ENCODE measurements at places on chromosomes 12 and 14. TPM values are rescaled to one million over a fixed set of nuclear protein-coding genes. Genes with fewer than 3 reads are reported as not detected.

DNA sequence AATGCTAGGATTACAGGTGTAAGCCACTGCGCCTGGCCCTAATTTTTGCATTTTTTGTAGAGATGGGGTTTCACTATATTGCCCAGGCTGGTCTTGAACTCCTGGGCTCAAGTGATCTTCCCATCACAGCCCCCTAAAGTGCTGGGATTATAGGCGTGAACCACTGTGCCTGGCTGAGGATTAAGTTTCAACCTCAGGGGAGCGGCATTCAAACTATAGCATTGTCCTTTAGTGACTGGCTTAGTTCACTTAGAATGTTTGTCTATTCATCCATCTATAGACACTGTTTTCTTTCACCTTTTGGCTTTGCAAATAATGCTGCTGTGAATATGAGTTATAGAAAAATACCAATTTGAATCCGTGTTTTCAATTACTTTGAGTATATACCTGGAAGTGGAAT, 25.2 kb downstream of the PTPN11 start:
- no peaks in the 10 kb centered on the region for H3K27me3 ChIP-seq
- DNase-seq: no peak
- no peak overlapping the region for H3K4me3 ChIP-seq
- H3K27ac ChIP-seq: no peak overlapping the region
- peaks cover 6% of the 10 kb centered on the region for H3K36me3 ChIP-seq

BAZ1A gene
- total RNA-seq: 36.5 TPM

NEUROD4 gene
- total RNA-seq: not detected

CMA1 gene
- not detected for total RNA-seq

DNA sequence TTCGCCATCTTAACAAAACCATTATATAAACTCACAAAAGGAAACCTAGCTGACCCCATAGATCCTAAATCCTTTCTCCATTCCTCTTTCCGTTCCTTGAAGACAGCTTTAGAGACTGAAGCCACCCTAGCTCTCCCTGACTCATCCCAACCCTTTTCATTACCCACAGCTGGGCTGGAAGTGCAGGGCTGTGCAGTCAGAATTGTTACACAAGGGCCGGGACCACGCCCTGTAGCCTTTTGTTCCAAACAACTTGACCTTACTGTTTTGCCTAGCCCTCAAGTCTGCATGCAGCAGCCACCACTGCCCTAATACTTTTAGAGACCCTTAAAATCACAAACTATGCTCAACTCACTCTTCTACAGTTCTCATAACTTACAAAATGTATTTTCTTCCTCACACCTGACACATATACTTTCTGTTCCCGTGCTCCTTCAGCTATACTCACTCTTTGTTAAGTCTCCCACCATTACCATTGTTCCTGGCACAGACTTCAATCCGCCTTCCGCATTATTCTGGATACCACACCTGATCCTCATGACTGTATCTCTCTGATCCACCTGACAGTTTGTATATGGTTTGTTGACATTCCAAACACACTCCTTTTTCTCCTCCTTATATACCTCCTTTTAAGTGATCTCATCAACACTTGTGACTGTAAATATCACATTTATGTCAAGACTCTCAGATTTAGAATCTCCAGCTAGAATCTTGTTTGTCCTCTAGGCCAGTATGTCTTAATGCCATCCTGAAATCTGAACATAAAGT, 208.7 kb downstream of the KITLG start:
- H3K27ac ChIP-seq: no peak overlapping the region
- H3K27me3 ChIP-seq: no peaks in the 10 kb centered on the region
- H3K36me3 ChIP-seq: no peaks in the 10 kb centered on the region
- H3K4me1 ChIP-seq: no peaks in the 10 kb centered on the region
- no peak overlapping the region for H3K4me3 ChIP-seq

SRGAP1 gene
- 15.2 TPM for total RNA-seq

- no peaks in the 10 kb centered on the region for H3K4me1 ChIP-seq
- H3K27ac ChIP-seq: no peak overlapping the region
- H3K27me3 ChIP-seq: no peaks in the 10 kb centered on the region
- no peaks in the 10 kb centered on the region for H3K36me3 ChIP-seq
Observed at GRCh38 chr12:102300824-102301461, 103.3 kb upstream of the PMCH start.

DNA sequence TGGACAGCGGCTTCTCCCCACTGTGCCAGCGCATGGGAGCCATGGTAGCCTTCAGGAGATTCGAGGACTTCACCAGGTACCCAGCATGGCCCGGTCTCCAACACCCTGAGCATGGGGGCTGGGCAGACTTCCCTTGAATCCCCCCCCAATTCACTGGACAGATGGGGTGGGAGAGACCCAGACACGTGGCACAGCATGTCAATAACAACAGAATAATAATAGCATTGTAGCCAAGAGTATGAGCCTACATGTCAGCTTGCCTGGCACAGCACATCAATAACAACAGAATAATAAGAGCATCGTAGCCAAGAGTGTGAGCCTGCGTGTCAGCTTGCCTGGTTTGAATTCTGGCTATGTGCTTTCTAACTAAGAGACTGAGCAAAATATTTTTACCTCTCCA, 76.4 kb downstream of the FOXN4 start:
- no peaks in the 10 kb centered on the region for H3K36me3 ChIP-seq
- H3K27ac ChIP-seq: no peak overlapping the region
- H3K27me3 ChIP-seq: no peaks in the 10 kb centered on the region

- no peak for DNase-seq
- no peak overlapping the region for H3K4me3 ChIP-seq
- H3K27ac ChIP-seq: no peak overlapping the region
- peaks cover 26% of the 10 kb centered on the region for H3K4me1 ChIP-seq
- no peaks in the 10 kb centered on the region for H3K27me3 ChIP-seq
Observed at GRCh38 chr14:93011650-93012325, 88.8 kb downstream of the CHGA start.

DNA sequence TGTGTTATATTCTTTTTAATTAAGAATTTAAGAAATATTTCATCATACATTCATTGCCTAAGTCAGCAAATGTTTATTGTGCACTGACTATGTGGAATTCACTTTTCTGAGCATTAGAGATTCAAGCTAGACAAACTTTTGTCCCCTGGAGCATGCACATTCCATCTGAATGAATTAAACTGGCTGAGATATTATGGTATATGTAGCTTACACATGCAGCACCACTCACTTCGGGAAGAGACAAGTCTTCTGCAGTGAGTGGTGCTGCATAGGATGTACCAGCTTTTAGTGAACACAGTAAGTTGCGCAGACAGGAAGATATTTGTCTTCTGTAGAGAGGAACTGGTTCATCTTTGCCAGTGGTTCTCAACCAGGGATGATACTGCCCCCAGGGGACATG, 318.4 kb downstream of the SYT1 start:
- H3K36me3 ChIP-seq: no peaks in the 10 kb centered on the region
- no peak overlapping the region for H3K27ac ChIP-seq
- no peak overlapping the region for H3K4me3 ChIP-seq
- H3K27me3 ChIP-seq: no peaks in the 10 kb centered on the region

DNA sequence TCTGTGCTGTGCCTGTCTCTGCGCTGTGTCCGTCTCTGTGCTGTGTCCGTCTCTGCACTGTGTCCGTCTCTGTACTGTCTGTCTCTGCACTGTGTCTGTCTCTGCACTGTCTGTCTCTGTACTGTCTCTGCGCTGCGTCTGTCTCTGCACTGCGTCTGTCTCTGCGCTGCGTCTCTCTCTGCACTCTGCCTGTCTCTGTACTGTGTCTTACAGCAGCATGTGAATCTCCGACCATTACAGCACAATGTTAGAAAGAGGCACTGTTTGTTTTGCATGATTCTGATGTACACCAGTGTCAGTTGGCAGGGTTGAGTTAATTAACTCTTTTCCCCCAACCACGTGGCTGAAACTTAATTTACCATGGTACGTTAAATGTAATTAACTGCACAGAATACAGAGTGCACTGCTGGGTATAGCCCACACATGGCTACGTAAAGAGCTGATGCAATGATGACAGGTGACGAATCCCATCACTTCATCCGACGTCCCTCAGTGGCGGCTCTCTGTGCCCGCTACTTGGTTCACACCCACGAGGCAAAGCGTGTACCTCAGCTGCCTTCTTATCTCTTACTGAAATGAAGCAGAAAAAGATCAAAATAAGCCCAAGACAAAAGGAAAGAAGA, 127.7 kb upstream of the SFSWAP start:
- H3K4me1 ChIP-seq: no peaks in the 10 kb centered on the region
- DNase-seq: no peak
- no peaks in the 10 kb centered on the region for H3K36me3 ChIP-seq
- no peak overlapping the region for H3K4me3 ChIP-seq
- H3K27ac ChIP-seq: no peak overlapping the region

GPR132 gene
- total RNA-seq: 2.2 TPM

DNA sequence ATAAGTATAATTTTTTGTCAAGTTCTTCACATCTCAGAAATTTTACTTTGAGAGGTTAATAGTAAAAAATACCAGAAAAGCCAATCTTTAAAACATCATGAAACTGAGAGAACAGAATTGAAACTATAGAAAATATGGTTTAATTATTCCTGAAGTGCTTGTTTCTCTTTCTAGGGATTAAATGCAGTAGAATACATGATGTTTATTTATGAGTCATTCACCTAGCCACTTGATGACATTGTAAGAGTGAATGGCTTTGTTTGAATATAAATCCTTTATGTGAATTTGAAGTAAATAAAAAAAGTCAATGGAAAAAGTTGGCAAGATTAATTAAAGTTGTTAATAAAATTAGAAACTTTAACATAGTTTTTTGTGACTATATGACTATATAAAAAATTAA, 48.4 kb downstream of the KTN1 start:
- H3K4me3 ChIP-seq: no peak overlapping the region
- peaks cover 16% of the 10 kb centered on the region for H3K36me3 ChIP-seq
- no peak for DNase-seq
- H3K27ac ChIP-seq: no peak overlapping the region
- no peaks in the 10 kb centered on the region for H3K4me1 ChIP-seq
- H3K27me3 ChIP-seq: no peaks in the 10 kb centered on the region

GRCh38 chr14:91708795-91709194, 23.1 kb downstream of the CATSPERB start:
- no peaks in the 10 kb centered on the region for H3K27me3 ChIP-seq
- H3K27ac ChIP-seq: no peak overlapping the region
- H3K4me3 ChIP-seq: no peak overlapping the region
- H3K4me1 ChIP-seq: no peaks in the 10 kb centered on the region
- no peaks in the 10 kb centered on the region for H3K36me3 ChIP-seq

DNA sequence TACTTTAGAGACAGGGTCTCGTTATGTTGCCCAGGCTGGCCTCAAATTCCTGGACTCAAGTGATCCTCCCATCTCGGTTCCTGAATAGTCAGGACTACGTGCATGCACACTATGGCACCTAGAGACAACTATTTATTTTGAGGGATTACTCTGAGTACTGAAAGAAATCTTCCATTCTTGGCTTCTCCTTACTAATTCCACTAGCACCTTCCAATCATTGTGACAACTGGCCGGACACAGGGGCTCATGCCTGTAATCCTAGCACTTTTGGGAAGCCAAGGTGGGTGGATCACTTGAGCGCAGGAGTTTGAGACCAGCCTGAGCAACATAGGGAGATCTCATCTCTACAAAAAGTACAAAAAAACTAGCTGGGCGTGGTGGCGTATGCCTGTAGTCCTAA, 42.1 kb upstream of the MTERF2 start:
- no peaks in the 10 kb centered on the region for H3K36me3 ChIP-seq
- H3K4me1 ChIP-seq: peaks cover 20% of the 10 kb centered on the region
- peak overlapping the region; percentile 93 for H3K27ac ChIP-seq
- no peak for DNase-seq

DNA sequence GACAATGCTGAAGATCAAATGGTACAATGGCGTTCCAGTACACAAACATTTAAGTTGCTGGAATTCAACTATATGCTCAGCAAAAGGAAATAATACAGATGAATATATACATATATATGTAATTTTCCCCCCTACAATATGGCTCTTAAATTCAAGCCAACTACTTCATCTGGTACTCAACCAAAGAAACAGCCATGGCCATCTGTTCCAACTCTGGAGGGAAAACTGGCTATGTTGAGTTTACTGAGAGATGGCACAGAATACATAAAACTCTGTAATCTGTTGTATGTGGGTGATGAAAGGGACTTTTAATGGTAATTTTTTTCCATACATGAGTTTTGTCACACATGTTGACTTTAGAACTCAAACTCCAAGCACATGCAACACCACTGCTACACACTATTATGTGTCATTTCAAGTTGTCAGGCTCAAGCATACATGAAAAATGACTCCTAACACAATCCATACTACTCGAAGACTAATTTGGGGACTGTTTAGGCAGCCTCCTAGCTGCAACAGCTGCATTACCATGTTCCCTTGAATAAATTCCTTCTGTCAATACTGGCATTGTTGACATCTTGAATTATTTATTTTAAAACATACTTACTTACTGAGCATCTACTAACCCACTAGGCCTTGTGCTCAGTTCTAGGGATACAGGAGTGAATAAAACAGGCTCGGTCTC, 38.2 kb upstream of the MAP3K9 start:
- DNase-seq: no peak
- no peaks in the 10 kb centered on the region for H3K36me3 ChIP-seq
- no peaks in the 10 kb centered on the region for H3K4me1 ChIP-seq
- no peak overlapping the region for H3K27ac ChIP-seq
- H3K27me3 ChIP-seq: no peaks in the 10 kb centered on the region
- H3K4me3 ChIP-seq: no peak overlapping the region

GRCh38 chr14:76998910-76999309, 29.6 kb downstream of the IRF2BPL start:
- no peaks in the 10 kb centered on the region for H3K36me3 ChIP-seq
- no peaks in the 10 kb centered on the region for H3K27me3 ChIP-seq
- no peak for DNase-seq
- peaks cover 10% of the 10 kb centered on the region for H3K4me1 ChIP-seq

P2RX2 gene
- total RNA-seq: not detected

KERA gene
- not detected for total RNA-seq

GRCh38 chr12:103973909-103974308, 8.2 kb downstream of the TDG start:
- peaks cover 10% of the 10 kb centered on the region for H3K4me1 ChIP-seq
- H3K27me3 ChIP-seq: no peaks in the 10 kb centered on the region
- no peak overlapping the region for H3K4me3 ChIP-seq
- DNase-seq: no peak

COCH gene
- total RNA-seq: 0.87 TPM

GRCh38 chr14:92880851-92881250, 42.1 kb upstream of the CHGA start:
- H3K4me1 ChIP-seq: no peaks in the 10 kb centered on the region
- no peak overlapping the region for H3K4me3 ChIP-seq
- H3K27me3 ChIP-seq: peaks cover 22% of the 10 kb centered on the region
- peak; percentile 2 for DNase-seq

DNA sequence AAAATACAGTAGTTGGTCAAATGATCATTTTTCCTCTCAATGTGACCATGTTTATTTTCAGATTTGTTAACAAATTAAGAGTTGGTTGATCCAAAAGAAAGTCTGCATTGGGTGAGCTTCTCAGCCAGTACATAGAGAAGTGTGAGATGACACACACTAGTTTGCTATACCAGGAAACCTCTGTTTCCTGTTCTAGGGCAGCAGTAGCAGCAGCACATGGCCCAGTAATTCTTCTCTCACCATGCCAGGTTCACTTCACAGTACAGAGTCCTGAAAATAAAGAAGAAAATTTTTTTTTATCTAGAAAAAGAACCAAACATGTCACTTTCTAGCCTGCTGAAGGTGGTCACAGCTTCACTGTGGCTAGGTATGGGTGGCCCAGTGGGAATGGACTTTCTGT, 250.2 kb upstream of the OR4E1 start:
- H3K36me3 ChIP-seq: no peaks in the 10 kb centered on the region
- H3K27ac ChIP-seq: no peak overlapping the region
- DNase-seq: no peak
- H3K4me3 ChIP-seq: no peak overlapping the region

TAS2R8 gene
- not detected for total RNA-seq

CD163L1 gene
- total RNA-seq: 1.6 TPM

GRCh38 chr14:69551511-69551910, 23.2 kb downstream of the CCDC177 start:
- no peak for DNase-seq
- H3K27ac ChIP-seq: no peak overlapping the region
- no peaks in the 10 kb centered on the region for H3K36me3 ChIP-seq
- no peak overlapping the region for H3K4me3 ChIP-seq
- H3K27me3 ChIP-seq: peaks cover 12% of the 10 kb centered on the region

LRRK2 gene
- total RNA-seq: 0.02 TPM
